Muscle of arm (tissue), 14 donors: ENCODE measurements at places on chromosomes 2 and 18.
A peak's percentile ranks its signal among the peaks of the same experiment; 100 is the strongest.

GRCh38 chr18:39774957-39775598 is 2180.0 kb upstream of the PIK3C3 start:
- no peak for DNase-seq

DNA sequence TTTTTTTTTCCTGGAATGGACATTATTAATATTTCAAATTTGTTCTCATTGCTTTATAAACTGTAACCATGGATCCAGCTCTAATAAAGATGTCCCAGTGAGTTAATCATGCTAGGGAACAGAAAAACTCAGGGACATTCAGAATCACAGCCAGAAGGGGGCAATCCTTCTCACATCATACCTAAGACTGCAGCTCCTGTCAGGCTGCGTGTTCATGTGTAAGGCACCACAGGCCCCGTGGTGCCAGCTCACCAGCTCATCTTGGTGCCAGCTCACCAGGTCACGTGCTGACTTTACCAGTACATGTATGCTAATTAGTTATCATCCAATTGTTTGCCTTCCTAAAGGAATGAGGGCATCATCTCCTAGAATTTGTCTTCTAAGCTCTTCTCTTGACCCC is 84.7 kb upstream of the NEDD4L start:
- DNase-seq, result peak; percentile 4

GRCh38 chr2:12442476-12442847 is 274.3 kb upstream of the TRIB2 start:
- no peak for DNase-seq

GRCh38 chr2:238777369-238778067 is 70.4 kb upstream of the TWIST2 start:
- DNase-seq, result no peak

GRCh38 chr2:55885127-55885943 is 38.2 kb downstream of the EFEMP1 start:
- DNase-seq, result no peak

DNA sequence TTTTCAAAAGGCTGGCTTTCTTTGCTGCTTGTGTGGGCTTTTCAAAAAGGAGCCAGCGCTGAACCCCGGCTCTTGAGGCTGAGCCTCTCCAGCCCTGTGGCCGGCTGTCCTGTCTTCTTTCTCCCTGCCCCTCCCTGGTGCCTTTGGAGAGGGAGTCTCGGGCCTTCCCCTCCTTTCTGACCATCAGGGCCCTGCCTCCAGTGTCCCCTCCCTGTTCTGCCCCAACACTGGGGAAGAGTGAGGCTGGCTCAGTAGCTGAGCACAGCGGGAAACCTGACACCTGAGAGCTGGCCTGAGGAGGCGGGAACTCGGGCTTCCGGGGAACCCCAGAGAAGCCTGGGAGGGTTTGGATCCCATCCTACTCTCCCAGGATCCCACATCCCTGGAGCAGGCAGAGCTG is 232.1 kb downstream of the LOXHD1 start:
- no peak for DNase-seq

DNA sequence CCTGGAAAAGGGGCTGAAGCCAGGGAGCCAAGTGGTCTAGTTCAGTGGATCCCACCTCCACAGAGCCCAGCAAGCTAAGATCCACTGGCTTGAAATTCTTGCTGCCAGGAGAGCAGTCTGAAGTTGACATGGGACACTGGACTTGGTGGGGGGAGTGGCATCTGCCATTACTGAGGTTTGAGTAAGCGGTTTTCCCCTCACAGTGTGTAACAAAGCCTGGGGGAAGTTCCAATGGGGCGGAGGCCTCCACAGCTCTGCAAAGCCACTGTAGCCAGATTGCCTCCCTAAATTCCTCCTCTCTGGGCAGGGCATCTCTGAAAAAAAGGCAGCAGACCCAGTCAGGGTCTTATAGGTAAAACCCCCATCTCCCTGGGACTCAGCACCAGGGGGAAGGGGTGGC is 144.4 kb downstream of the PTPRM start:
- DNase-seq, result no peak

DNA sequence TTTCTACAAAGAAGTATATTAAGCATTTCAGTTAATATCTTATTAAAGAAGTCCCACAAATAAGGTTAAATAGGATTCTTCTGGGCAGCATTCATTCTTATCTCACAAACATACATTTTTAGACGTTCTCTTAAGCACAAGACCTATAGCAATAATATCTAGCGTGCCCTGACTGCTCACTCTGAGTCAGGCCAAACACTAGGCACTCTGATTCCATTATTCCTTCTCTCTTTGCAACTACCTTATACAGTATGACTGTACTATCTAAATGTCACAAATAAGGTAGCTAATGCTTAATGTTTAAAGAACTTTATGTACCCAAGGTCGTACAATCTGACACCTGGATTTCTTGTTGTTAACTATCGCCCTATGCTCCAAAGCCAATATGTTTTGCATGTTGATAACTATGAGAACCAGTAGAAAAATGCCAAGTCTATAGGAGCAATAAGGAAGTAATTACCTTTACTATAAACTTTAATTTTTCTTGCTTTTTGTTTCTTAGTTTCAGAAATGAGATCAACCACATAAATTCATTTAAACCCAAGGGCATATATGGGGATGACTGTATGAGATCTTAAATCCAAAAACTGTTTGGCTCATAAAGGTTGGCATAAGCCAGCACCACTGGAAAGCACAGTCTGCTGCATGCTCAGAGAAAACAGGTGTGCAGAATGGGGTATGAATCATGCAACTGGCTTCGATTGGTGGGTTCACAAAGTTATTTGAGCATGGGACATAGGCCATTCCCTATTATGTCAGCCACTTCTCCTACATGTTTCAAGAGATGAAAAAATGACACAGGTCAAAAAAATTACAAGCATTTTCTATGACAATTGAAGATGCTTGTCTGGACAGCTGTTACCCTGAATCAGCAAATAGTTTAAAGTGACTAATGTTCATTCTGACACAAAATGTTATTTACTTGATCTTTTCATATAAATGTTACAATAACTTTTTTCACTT is 352.0 kb downstream of the IRS1 start:
- no peak for DNase-seq

DNA sequence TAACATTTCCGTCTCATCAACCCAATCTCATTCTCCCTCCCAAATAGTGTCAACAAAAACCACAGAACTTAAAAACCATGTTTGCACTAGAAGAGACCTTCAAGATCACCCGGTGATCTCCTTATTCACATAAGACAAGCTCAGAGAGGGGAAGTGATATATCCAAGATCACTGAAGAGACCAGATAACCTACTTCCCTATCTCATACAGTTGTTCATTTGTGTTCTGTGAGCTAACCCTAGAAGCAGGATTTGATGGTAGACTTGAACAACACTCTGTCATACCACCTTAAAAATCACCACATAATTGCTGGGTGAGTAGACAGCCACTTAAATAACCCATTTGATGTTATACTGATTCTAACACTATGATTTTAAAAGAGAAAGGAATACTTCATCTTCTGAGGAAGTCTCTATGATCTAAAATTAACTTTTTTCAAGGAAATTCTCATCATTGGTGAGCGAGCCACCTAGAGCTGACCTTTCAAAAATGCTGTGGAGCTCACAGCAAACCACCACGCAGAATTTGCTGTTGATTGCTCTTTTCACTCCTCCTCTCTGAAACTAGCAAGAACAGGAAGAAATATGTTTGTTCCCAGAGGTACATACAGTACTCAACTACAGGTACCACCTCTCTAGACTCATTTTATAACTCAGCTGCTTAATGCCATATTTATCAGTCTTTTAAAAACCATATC is 15.1 kb downstream of the AAK1 start:
- no peak for DNase-seq

DNA sequence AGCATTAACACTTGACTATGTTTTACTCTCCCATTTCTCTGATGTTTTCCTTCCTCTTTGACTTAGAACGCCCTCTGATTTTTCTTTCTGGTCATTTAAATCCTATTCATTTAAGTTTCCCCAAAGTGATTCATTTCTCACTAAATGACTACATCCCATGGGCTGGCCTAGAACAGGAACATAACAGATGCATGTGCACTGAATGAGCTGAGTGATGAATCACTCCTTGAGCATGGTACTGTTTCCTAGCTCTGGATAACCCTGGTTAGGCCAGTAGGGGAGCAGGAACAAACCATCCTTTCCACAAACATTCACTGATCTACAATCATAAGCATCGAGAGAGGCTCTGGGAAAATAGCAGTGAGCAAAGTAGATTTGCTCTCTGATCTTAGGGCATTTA is 221.9 kb upstream of the SETBP1 start:
- DNase-seq, result no peak
